AG08395 (cell line): ENCODE measurements at places on chromosomes 11 and 22.

DNA sequence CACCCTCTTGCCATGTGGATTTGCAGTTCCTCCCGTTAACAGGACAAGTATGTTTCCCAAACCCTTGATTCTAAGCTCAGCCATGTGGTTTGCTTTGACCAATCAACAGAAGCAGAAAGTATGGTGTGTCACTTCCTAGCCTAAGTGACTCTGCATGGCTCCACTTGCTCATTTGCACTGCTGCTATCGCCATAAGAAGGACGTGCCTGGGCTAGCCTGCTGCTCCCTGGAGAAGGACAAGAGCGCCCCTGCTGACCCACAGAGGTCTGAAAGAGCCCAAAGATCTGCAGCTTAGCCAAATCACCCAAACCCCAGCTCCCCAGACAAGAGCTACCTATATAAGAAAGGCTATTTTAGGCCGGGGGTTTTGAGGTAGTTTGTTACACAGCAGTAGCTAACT lies 18.0 kb downstream of the TBRG1 start:
- DNase-seq, result no peak

GRCh38 chr11:126256216-126256615 lies 12.5 kb downstream of the SRPRA start:
- no peak for DNase-seq

- no peak for DNase-seq
Observed at GRCh38 chr11:116857936-116858335, 20.5 kb upstream of the APOA1 start.

- no peak for DNase-seq
Observed at GRCh38 chr11:80700386-80700785, 1259.6 kb upstream of the TENM4 start.

- peak; percentile 93 for DNase-seq
Observed at GRCh38 chr11:61971248-61972111, 4.0 kb upstream of the FTH1 start.
